ENCODE measurements at places on chromosomes 13 and 19. TPM values are rescaled to one million over a fixed set of nuclear protein-coding genes. Genes with fewer than 3 reads are reported as not detected.
A peak's percentile ranks its signal among the peaks of the same experiment; 100 is the strongest.

- DNase-seq: no peak
Observed at GRCh38 chr13:95535243-95535642, 17.3 kb upstream of the CLDN10 start.

GRCh38 chr13:109156181-109156935 is 526.9 kb downstream of the MYO16 start:
- peak; percentile 34 for DNase-seq

GRCh38 chr19:42606660-42607351 is 12.1 kb upstream of the CEACAM8 start:
- no peak for DNase-seq

DNA sequence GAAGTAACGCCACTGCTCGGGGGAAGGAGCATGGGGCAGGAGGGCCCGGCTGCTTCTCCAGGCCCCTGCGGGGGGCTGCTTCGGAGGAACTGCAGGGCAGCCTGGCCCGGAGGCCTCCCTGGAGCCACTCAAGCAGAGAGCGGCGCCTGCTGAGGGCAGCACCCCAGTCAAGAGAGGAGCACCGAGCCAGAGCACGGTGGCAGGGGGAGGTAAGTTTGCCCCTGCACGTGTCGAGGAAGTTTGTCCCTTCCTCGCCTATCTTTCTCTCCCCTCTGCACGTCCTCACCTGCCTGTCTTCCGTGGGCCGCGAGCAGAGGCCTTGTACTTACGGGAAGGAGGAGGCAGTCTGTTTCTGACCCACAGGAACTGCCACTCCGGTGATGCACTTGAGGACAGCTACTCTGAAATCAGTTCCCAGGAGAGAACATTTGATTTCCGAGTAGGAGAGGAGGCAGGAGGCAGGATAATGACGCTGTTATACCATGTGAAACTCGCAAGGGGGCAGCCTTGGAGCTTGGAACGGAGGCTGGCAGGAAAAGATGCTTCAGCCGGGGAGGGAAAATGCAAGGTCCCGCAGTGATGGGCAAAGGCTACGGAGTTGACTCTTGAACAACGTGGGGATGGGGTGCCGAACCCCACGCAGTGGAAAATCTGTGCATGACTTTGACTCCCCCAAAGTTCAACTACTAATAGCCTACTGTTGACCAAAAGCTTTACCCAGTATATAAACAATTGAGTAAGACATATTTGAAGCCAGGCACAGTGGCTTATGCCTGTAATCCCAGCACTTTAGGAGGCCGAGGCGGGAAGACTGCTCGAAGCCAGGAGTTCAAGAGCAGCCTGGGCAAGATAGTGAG is 5.0 kb downstream of the FFAR1 start:
- peak; percentile 50 for DNase-seq

The ZIC5 gene
- total RNA-seq: not detected

The ZNF613 gene
- 5.0 TPM for total RNA-seq

- no peak for DNase-seq
Observed at GRCh38 chr13:73303851-73304250, 245.0 kb downstream of the KLF5 start.

GRCh38 chr13:98144801-98145350 is 2.0 kb downstream of the FARP1 start:
- no peak for DNase-seq

GRCh38 chr19:34228347-34228746 is 26.0 kb upstream of the GARRE1 start:
- DNase-seq: no peak

GRCh38 chr13:64579331-64579730 is 2650.8 kb downstream of the PCDH9 start:
- no peak for DNase-seq

The ACP4 gene
- total RNA-seq: not detected

GRCh38 chr19:33490041-33490451 is 31.5 kb downstream of the PEPD start:
- DNase-seq: no peak

DNA sequence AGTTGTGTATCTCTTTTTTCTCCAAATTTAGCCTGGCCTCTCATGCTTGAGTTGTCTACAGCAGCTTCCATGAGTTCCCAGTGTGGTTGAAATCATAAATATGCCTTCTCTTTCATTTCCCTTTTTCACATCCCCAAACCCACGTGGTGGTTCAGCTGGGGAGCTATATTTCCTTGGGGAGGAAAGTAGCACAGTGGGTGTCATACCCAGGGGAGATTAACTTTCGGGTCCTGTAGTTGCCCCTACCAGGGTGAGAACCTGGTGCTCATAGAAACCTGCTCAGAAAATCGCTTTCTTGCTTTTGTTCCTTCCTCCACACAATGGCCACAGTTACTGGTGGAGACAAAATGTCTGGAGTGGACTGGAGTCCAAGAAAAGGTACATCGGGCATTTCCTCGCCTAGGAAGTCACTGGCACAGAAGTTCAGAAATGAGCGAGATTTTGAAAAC is 7.0 kb upstream of the LILRA4 start:
- DNase-seq: no peak

DNA sequence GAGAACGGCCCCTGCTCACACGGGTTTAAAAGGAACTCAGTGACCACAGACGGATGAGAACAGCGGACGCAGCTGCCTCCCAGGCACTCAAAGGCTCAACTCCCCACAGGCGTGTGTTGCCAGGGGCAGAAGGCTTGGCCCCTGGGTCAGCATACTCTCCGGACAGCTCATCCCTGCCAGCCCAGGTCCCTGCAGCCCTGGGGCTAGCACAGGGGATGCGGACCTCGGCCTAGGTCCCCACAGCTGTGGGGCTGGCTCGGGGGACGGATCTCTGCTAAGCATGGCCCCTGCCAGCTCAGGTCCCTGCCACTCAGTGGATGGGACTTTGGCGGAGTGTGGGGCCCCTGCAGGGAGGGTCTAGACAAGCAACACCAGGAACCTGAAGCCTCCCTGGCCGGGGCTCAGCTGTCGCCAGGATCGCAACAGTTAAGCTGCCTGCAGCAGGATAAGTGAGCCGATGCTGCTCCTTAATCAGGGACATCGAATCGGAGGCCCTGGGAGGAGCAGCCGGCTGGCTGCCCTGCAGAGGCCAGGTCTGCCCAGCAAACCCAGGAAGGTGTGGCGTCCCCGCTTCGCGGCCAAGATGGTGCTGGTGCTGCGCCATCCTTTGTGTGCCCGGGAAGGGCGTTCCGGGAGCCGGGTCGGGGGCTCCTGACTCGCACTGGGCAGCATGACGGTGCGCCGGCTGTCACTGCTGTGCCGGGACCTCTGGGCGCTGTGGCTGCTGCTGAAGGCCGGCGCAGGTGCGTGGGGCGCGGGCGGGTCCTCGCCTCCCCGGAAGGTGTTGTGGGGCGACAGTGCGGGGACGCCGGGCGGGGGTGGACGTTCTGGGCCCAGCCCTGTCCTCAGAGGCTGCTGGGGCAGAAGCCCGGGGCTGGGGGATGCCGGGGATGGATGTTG is 32.5 kb downstream of the MCF2L start:
- DNase-seq: no peak

The TRIP10 gene
- 62.5 TPM for total RNA-seq

DNA sequence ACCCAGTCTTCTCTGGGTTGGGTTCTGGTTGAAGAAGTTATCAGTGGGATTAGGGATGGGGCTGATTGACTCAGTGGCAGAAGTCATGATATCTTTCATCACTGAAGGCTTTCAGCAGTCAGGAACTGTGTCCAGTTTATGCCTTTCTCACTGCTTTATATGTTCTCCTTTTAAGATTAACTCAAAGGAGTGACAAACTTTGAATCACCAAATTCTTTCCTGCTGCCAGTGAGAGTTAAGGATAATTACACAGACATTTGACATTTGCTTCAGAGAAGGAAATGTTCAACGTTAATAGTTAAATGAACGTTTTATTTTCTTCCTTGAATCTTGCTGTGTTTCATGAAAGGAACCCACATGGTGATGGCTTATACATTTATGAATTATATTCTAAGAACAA is 41.0 kb upstream of the CNMD start:
- DNase-seq: no peak

The NCR1 gene
- not detected for total RNA-seq

The PSG2 gene
- total RNA-seq: not detected

The CEACAM21 gene
- 0.26 TPM for total RNA-seq

GRCh38 chr13:77506874-77507273 is 28.6 kb upstream of the SCEL start:
- no peak for DNase-seq

DNA sequence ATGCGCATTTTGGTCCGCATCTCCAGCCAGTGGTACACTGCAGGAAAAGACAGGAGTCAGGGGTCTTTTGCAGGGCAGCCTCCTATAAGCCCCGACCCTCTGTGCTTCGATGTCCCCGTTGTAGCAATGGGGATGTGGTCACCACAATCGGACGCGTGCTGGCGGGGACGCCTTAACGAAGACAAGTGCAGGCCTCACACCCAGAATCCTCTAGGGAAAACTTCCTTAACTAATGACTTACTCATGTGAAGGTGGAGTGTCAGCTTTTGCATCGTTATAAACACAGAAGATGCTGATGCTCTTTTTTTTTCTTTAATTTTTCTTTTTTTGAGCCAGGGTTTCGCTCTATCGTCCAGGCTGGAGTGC is 22.1 kb downstream of the VASP start:
- DNase-seq: no peak

DNA sequence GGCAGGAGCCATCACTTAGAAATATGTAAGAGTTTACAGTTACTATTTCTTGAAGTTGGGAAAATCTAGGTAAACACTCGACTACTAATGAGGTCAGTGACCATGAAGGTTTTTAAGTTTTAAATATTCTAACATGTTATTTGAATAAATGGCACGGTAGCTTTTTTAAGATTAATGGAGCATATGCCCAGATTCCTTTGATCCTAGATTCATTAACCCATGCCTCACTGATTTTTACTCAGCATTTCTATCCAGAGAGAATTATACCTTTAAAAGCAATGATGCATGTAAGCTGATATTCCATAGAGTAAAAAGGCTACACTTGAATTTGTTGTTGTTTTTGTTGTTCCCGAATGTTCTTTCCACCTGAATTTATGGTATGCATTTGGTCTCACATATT is 541.4 kb downstream of the DACH1 start:
- no peak for DNase-seq

The CBLC gene
- not detected for total RNA-seq

- no peak for DNase-seq
Observed at GRCh38 chr19:36579255-36579654, 6.2 kb upstream of the ZNF529 start.

DNA sequence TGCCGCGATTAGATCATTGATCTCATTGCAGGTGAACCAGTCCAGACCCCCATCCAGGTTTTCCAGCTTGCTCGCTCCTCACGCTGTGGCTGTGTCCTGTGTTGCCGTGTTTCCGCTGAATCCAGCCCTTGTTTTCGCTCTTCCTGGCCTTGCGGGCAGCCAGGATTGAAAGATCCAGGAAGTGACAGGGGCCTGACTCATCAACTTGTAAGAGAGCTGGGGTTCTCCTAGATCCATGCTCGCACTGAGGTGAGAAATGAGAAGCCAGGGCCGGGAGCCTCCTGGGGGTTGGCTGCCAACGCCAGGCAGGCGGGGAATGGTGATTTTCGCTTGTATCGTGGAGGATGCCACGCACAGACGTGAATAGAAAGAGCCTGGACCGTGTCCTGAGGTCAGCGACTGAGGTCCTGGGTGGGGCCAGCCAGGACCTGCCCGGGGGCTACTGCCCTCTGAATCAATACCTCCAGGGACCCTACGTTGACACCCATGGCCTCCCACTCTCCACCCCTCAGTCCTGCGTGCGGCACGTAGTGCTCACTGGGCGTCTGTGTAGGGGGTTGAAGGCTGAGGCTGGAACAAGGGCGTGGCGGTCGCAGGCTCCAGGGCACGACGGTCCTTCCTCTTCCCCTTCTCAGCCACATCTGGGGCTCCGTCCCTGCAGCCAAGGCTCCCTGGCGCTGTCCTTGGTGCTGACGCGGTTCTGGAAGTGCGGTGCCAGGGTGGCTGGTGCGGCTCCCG is 7.3 kb upstream of the PTPRH start:
- peak; percentile 85 for DNase-seq

DNA sequence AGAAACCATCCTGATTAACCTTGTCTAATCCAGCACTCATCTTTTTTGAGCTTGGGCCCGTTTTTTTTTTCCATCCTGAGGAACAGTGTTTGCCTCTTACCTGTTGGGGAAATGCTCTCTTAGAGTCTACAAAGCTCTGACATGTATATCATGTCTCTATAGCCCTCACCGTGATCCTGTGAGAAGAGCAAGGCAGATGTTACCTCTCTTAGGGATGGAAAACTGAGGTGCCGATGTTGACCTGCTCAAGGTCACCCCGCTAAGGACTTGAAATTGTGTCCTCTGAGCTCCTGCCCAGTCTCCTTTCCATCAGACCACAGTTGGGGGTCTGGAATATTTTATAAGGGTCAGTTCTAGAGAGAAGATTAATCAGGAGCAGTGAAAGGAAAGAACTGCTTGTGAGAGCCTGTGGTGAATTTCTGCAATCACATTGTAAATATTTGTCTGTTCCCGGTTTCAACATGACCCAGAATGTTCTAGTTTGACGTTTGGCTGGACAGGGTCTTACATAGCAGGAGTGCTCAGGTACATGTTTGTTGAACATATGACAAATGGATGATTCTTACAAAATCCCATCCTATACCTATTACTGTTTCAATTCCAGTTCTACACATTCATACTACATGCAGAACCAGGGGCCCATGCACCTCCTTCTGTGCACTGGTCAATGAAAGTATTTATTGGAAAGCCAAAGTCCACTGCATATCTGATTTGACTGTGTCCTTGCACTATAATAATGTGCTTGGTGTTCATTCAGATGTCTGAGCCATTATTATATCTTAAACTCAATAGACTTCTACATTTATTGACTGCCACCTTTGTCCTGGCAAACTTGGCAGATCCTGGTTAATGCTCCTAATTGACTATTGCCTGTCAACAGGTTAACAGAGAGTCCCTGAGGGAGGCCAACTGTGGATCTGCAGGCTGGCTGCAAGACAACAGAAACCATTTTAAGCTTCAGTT is 12.1 kb downstream of the SLC25A15 start:
- DNase-seq: no peak

DNA sequence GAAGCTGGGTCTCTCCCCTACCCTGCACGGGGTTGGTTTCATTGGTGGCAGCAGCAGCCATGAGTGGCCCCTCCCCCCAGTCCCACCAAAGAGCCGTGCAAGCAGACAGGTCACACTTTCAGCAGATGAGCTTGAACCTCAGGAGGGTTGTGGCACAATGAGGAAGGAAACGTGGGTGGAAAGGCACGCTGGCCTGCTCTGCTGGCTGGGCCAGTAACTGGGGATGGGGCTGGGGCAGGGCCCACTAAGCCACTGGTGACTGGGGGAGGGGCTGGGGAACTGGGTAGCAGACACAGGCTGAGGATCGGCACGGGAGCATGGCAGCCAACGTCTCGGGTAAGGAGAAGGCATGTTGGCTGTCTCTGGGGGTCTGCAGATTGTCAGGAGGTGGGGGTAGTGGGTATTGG is at the start of gene P2RY11:
P2RY11 (plus strand) TSS at position 289 of the 407 bp plus-strand sequence; CDS start at position 318, 29 bp downstream.
- DNase-seq: no peak

- DNase-seq: no peak
Observed at GRCh38 chr13:113917594-113918371, 53.9 kb upstream of the GAS6 start.

The TNPO2 gene
- total RNA-seq: 40.1 TPM

DNA sequence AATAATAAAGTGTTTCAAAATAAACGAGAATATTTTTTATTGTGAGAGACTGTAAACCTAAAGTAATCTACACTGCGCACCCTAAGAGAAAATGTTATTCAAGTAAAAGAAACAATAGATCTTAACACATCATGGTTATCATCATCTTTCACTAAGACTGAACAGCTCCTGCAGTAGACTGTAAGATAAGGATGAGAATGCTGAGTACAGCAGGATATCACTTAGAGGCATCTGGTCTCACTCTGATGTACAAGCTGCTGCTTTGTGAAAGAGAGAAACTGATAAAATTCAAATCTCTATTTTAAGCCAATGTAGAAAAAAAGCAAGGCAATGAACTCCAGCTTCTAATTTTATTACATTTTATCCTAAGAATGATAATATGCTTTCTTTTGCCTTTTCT is 261.7 kb upstream of the HTR2A start:
- no peak for DNase-seq

The ZNF177 gene
- total RNA-seq: 2.5 TPM

The ELL gene
- total RNA-seq: 6.8 TPM
